ENCODE measurements at places on chromosomes 3 and 15.

- no peak for DNase-seq
These were observed 191.2 kb upstream of the CBLB start for GRCh38 chr3:106059953-106060517.

DNA sequence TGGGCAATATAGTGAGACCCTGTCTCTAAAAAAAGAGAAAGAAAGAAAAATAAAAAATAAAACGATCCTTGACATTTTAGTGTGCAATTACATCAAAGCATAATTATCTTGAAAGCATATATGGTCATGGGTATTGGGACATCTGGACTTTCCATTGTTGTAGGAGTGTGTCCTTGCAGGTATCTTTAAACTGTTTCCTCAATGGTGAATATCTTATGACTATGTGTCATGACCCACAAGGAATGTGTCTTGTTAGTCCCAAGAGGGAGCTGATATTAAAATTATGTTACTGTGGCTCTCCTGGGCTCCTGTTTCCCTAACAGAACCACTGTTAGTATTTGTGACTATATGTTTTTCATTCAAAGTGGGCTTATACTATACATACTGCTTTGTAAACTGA lies 26.6 kb downstream of the EIF1B start:
- no peak for DNase-seq

DNA sequence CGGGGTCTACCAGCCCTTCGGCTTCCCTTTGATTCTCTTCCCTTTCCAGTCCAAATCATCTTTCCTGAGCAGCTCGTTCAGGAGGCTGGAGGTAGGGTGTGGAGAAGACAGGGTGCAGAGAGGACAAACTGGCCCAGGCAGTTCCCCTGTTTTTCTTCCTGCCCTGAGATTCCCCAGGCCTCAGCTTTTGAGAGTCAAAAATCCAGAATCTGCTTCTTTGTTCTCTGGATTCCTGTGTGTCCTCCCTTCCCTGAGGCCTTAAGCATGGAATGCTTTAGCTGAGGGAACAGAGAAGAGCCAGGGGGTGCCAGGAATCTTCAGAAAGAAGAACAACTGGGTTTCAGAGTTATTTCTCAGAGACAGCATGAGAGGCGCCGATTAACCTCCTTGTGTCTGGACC lies 26.7 kb upstream of the LRTM1 start:
- DNase-seq: no peak

DNA sequence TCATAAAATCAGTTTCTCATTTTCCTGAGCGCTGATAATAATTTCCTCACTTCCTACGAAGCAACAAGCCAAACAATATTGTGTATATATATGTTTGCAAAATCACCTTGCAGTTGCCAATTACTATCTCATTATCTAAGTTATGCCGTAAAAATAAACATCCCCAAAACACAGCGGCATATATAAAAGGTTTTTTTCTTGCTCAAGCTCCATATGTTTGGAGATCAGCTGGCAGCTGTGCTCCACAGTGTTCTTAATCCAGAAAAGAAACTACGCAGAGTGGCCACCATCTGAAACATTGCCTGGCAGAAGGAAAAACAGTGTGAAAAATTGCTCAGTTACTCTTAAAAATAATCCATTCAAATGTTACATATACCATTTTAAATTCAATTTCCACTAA lies 951.4 kb downstream of the PLOD2 start:
- no peak for DNase-seq

- no peak for DNase-seq
These were observed 43.4 kb downstream of the RETNLB start for GRCh38 chr3:108713816-108714215.

DNA sequence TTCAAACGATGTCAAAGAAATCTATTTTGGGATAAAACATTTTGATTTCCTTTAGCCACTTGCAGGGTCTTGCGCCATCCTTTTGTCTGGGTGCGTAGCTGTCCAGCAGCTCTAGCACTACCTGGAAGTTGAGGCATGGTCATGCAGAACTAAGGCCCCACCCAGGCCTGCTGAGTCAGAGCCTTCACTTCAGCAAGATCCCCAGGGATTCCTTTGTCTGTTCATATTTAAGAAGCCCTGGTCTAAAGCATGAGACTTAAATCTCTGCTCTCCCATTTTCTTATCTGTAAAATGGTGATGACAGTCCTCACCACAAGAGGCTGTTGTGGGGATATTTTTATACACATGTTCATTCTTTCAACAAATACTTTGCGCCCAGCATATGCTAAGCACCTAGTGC lies 99.0 kb upstream of the CTDSPL start:
- no peak for DNase-seq

GRCh38 chr15:77982127-77982490 lies 95.4 kb downstream of the TBC1D2B start:
- no peak for DNase-seq

DNA sequence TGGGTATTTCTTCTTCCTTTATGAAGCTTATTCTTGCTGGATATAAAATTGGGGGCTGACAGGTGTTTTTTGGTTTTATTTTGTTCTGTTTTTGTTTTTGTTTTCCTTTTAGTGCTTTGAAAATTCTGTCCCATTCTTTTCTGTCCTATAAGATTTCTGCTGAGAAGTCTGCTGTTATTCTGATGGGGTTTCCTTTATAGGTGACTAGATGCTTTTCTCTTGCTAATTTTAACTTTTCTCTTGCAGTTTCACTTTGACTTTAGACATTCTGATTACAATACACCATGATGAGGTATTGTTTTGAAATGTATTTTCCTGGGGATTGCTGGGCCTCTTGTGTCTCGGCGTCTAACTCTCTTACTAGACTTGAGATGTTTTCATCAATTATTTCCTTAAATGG lies 22.8 kb downstream of the TTC14 start:
- no peak for DNase-seq

- no peak for DNase-seq
These were observed 121.6 kb downstream of the FOXP1 start for GRCh38 chr3:71461749-71462483.

- no peak for DNase-seq
These were observed 23.1 kb upstream of the CMC1 start for GRCh38 chr3:28218071-28218916.

DNA sequence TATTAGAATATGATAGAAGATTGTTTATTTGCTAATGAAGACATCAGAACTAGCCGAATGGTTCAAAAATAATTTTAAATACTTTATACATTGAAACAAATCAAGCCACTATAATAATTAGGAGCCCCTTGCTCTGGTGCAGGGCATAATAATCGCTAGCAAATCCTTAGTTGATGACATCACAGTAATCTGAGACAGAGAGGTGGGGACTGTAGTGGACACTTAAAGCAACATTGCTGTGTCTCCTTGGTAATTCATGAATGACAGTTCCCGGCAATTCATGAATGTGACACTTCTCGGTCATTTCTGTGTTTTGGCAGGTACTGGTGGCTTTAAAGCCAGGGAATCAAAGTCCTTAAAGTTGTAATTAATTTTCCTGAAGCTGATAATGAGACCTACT lies 114.3 kb downstream of the PPM1L start:
- DNase-seq: no peak

- no peak for DNase-seq
These were observed 43.6 kb downstream of the RAF1 start for GRCh38 chr3:12620305-12620704.

DNA sequence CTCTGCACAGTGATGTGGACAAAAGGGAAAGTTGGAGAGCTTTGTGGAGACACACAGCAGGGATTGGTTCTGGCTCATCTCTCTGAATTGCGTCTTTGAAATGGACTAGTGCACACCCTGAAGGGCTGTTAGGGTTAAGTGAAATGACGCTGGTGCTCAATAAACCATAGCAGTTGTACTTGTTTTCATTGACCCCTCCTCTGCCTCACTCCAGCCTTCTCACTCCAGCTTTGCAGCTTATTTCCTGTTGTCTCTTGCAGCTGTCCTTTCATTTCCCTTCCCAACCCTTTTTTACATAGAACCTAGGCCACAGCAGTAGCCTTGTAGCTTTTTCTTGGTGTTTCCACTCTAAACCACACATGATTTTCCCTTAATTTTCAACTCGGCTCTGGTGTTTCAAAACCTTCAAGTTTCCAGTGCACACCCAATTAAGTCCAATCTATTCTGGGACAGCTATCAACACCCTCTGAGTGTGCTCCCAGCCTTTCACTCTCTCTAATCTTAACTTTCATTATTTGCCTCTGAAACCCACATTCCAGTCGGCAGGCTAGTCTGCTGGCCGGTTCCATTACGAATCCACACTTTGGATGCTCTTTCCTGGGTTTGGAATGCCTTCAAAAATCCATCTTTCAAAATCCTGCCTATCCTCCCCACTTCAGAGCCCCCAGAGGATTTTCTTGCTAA lies 6.4 kb downstream of the C3orf52 start:
- DNase-seq: no peak

- no peak for DNase-seq
These were observed 23.1 kb upstream of the GPR171 start for GRCh38 chr3:151226088-151226563.

- no peak for DNase-seq
These were observed 83.5 kb downstream of the FMN1 start for GRCh38 chr15:33111041-33111451.

DNA sequence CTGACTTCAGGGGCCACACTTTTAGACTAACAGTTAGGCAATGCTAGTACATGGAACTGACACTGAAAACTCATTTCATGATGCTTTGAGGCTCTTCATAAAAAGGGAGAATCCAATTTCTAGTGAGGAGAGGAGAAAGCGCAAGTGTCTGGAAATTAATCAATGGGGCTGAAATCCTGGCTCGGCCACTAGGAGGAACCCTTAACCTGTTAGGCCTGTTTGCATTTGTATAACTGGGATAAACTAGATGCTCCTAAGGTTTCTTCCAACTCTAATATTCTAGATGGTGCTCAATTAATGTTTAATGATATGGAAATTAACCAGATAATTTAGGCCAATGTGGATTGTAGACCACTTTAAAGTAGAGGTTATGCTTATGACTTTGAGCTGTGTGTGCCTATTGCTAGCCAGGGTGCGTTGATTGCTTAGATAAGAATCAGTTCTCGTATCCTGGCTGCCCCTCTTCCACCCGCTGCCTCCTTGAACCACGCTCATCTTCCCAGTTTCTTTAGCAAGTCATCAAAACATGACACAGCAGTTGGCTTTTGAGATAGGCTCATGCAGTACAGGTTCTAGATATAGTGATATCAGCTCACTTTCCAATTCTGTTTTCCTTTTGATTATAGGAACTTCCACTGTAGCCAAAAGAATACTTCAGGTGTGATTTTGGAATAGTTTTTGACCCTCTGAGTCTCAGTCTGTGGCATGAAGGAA lies 16.8 kb upstream of the CRBN start:
- no peak for DNase-seq

GRCh38 chr3:14410503-14411165 lies 8.2 kb downstream of the SLC6A6 start:
- DNase-seq: no peak

GRCh38 chr3:48692551-48692950 lies 6.8 kb upstream of the NCKIPSD start:
- no peak for DNase-seq

- DNase-seq: no peak
These were observed 1.0 kb upstream of the COL7A1 start for GRCh38 chr3:48596157-48596556.

GRCh38 chr3:98449606-98450193 lies 13.3 kb upstream of the OR5K1 start:
- no peak for DNase-seq

DNA sequence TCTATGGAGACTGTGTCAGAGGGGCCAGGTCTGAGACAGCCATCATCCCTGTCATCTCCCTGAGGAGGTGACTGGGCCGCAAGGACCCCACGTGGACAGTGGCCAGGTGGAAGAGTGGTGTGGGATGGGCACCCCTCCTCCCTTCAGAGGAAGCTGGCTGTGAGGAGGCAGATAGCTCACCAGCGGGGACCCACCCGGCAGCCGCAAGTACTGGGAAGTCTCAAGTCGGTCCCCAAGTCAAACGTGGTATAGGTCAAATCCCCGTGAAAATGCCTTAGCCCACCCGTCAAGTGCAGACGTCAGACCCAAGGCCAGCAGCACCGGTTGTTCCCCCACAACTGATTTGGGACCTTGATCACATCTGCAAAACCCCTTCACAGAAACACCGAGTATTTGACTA lies 12.3 kb upstream of the KLF13 start:
- no peak for DNase-seq

DNA sequence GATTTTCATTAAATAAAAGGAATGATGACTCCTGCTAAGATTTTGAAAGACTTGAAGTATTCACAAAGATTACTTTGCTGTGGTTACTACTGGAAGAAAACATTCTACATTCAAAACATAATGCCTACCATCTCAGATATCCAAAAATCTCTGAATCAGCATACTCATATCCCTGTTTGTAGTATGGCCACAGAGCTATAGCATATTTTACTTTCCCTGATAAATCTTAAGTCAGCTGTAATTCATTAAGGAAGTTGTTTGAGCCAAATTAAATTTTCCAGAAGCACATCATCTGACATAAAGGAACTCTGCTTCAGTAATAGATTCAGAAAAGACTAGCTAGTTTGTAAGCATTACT lies 942.0 kb downstream of the ROBO1 start:
- no peak for DNase-seq

GRCh38 chr3:96012939-96013338 lies 801.5 kb upstream of the EPHA6 start:
- no peak for DNase-seq

GRCh38 chr15:97915261-97915660 lies 45.2 kb upstream of the ARRDC4 start:
- DNase-seq: no peak

DNA sequence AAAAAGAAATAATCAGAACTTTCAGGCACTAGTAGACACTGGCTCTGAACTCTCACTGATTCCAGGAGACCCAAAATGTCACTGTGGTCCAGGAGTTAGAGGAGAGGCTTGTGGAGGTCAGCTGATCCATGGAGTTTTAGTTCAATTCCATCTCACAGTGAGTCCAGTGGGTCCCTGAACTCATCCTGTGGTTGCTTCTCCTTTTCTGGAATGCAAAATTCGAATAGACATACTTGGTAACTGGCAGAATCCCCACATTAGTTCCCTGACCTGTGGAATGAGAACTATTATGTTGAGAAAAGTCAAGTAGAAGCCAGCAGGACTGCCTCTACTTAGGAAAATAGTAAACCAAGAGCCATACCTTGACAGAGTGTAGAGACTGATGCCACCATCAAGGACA lies 87.3 kb upstream of the OXTR start:
- DNase-seq: no peak

DNA sequence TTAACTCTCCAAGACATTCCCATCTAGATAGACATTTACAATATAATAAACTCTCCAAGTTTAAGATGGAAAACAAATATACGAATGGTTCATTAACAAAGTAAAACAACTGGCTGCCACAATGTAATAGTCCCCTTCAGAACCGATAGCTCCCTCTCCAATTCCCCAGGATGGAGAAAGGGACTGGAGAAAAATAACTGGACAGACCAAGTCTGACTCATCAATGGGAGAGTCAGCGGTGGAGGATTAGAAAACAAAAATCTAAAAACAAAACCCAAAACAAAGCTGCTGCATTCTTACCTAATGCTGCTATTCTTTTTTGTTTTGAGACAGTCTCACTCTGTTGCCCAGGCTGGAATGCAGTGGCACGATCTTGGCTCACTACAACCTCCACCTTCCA lies 468.1 kb downstream of the SHQ1 start:
- no peak for DNase-seq

DNA sequence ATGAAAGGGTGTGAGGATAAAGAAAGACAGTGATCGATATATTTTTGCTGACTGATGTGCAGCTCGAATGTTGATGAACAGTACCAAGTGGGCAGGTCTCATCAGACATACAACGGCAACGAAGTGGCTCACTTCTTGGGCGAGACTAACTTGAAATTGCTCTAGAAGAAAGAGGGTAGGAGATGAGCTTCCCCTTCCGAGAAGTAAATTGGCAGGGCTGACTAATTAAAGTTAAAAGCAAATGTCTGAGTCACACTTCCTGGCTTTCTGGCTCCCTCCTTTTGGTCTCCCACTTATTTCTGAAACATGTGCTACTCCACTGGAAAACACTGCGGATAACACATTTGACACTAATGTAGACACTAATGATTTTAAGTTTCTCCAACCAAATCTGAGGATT lies 228.3 kb downstream of the ABHD5 start:
- no peak for DNase-seq
